ENCODE measurements at places on chromosomes 1 and 21.

GRCh38 chr1:155910621-155911121 is 478 bp downstream of the RIT1 start:
- peak; percentile 69 for DNase-seq

DNA sequence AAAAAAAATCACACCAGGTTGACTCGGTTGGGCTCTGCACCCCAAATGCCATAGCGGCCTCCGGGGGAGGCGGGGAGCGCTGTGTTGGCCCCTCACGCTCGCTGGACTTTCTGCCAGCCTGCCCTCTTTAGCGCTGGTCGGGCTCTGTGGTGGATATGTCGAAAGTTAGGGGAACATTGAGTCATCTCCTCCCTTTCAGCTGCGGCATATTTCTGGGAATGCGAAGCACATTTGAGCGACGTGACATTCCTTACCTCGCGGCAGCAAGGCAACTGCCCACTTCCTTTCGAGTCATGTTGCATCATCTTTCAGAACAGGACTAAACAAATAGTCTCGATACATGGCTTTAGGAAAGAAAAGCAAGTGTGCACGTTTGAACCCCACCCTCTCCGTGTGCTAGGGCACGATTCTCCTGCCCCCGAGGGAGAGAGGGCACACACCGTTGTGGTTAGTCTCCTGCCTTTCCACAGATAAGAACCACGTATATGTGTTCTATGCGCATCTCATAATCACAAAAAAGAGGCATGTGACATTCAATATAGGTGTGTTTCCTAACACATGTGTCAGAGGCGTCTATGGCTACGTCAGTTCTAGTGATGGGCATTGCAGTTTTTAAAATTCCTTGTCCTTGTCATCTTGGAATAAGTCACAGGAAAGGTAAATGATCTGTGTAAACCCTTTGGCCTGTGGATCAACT is 105.9 kb upstream of the SLC45A1 start:
- DNase-seq: no peak

- DNase-seq: no peak
Observed at GRCh38 chr1:244869364-244869827, 5.1 kb upstream of the HNRNPU start.

- no peak for DNase-seq
Observed at GRCh38 chr1:178664278-178664677, 60.8 kb upstream of the RALGPS2 start.

GRCh38 chr1:184176058-184176457 is 124.5 kb downstream of the TSEN15 start:
- DNase-seq: no peak

GRCh38 chr1:45454464-45454863 is 36.5 kb downstream of the TESK2 start:
- no peak for DNase-seq

- DNase-seq: no peak
Observed at GRCh38 chr1:226650236-226650841, 88.7 kb downstream of the ITPKB start.

- DNase-seq: no peak
Observed at GRCh38 chr1:230191855-230192254, 124.8 kb downstream of the GALNT2 start.

GRCh38 chr1:85579622-85580021 is 939 bp upstream of the CCN1 start:
- DNase-seq: no peak

GRCh38 chr1:207417076-207417475 is 37.1 kb upstream of the CR2 start:
- no peak for DNase-seq

DNA sequence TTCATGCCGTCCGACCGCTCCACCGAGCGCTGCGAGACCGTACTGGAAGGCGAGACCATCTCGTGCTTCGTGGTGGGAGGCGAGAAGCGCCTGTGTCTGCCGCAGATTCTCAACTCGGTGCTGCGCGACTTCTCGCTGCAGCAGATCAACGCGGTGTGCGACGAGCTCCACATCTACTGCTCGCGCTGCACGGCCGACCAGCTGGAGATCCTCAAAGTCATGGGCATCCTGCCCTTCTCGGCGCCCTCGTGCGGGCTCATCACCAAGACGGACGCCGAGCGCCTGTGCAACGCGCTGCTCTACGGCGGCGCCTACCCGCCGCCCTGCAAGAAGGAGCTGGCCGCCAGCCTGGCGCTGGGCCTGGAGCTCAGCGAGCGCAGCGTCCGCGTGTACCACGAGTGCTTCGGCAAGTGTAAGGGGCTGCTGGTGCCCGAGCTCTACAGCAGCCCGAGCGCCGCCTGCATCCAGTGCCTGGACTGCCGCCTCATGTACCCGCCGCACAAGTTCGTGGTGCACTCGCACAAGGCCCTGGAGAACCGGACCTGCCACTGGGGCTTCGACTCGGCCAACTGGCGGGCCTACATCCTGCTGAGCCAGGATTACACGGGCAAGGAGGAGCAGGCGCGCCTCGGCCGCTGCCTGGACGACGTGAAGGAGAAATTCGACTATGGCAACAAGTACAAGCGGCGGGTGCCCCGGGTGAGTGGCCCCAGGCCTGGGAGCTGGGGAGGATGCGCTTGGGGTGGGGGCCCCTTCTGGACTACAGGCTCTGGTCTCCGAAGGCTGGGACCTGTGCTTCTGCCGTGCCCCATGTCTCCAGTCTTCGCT is 1.1 kb downstream of the SKI start:
- DNase-seq: peak; percentile 87

DNA sequence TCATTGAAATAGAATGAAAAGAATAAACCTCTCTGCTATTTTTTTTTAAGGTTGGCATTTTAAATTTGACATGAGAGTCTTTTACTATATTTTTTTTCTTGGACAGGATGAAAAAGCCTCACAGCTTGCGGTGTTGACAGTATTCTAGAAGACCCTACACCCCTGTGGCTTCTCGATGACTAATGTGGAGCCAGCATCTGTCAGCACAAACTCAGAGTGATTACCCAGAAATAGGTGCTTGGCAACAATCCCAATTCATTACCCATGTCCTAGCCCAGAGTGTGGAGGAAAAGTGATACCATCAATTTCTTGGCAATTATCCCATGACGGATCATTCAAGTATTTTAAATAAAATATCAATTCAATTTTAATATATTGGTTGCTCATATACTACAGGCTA is 186.8 kb upstream of the MAP1LC3C start:
- DNase-seq: peak; percentile 80

DNA sequence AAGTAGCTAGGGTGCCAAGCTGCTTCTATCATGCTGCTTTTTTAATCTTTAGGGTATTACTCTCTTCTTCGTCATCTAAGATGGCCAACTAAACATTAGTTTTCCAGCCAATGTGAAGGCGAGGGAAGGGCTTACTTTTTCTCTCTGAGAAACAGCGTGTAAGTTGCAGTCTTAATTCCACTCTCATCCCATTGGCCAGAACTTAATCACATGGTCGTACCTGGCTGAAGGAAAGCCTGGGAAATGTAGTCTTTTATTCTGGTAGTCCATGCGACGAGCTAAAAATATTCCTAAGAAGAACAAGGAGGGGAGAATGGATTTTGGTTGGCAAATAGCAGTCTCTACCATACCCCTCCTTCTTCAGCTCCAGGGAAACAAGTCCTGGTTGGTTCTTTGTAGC is 21.5 kb downstream of the DNAJC6 start:
- no peak for DNase-seq

DNA sequence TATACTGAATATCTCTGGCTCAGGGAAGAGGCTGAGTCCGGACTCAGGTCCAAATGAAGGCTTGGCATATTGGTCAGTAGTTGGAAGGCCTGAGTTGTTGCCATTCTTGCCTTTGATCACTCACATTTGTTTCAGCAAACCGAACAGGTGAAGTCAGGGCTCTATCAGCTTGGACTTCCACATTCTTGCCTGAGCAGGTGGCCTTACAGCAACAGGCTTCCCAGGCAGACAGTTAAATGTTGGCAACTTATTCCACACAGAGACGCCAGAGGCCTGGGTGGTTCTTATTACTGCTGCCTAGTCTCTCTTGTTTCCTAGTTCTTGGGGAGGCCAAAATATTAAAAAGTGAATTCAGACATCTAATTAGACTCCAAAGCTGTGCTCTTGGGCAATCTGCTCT is 36.6 kb downstream of the XCL2 start:
- no peak for DNase-seq

- peak; percentile 66 for DNase-seq
Observed at GRCh38 chr21:45974073-45975019, 7.2 kb upstream of the COL6A1 start.

- no peak for DNase-seq
Observed at GRCh38 chr1:154104433-154105082, 50.3 kb downstream of the NUP210L start.

DNA sequence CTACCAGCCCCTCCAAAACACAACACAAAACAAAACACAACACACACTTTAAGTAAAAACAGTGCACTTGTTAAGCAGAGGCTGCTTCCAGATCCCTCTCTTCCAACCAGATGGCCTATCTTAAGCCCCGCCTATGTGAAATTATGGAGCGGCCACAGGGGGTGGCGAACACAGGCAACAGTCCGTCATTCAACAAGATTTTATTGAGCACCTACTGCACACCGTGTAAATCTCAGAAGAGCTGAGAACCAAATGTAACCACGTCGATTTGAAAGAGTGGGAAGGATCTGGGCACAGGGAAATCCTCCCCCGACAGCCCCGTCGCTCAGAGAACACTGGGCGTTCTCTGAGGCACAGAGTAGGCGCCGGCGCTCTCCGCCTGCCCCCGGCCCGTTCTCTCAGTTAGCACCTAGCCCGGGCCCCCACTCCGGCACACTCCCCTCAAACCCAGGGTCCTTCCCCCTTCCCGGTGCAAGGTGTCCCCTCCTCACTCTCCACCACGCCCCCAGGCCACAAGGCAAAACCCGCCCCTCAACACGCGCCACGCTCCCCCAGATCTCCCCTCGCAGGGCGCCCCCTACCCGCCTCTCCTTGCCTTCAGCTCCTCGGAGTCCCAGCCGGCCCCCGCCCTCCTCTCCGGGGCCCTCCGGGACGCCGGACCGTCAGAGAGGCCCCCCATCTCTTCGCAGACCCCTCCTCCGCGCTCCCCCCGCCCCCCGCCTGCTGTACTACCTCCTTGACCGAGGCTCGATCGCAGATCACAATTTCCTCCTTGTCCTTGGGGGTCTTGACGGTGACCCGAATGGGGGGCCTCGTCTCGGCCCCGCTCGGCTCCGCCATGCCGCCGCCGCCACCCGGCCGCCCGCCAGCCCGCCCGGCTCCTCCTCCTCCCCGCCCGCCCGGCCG is 483 bp downstream of the UBQLN4 start:
- peak; percentile 88 for DNase-seq

DNA sequence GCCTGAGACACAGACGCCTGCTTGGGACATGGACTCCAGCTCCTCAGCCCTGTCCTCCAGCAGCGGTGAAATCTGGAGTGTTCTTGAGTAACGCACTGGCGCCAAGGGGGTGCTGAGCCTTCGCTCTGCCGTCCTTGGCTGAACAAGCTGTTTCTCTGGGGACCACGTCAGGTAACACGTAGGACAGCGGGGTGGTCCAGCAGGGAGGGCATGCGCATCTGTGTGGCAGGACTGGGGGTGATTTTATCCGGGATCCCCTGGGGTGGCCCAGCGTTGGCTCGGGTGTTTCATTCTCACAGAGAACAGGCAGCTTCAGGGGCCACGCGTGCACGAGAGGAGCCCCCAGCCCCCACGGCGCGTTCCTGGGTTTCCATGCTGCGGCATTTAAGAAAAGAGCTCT is 61.2 kb downstream of the AGPAT3 start:
- no peak for DNase-seq

- DNase-seq: no peak
Observed at GRCh38 chr1:33231166-33231565, 25.1 kb upstream of the ZNF362 start.

DNA sequence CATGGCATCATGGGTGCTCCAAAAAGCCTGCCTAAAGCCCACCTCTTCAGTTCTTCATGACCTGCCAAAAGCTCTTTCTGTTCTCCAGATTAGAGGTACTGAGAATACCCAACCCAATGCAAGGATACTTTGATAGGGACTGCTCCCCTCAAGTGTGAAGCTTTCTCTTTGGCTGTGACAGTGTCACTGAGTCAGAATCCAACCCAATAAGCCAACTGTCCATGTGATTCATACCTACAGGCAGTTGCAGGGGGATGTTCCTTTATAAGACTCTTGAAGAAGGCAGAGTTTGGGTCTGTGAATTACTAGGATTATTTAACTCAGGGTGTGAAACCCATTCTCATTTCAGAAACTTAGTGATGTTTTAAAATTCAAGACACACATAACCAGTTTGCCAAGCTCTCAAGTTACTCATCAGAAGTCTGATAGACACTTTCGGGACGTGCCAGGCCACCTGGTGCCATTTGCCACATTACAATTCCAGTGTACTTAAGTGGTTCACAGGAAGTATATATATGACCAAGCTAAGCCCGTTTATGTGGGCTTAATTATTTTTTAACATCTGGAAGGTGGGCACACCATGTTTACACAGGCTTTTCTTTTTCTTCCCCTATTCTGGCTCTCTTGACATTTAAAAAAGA is 265.8 kb downstream of the NFIA start:
- no peak for DNase-seq

- no peak for DNase-seq
Observed at GRCh38 chr1:67830928-67831830, 2.1 kb downstream of the GNG12 start.

GRCh38 chr1:165842671-165843129 is 15.3 kb downstream of the UCK2 start:
- peak; percentile 62 for DNase-seq

- DNase-seq: no peak
Observed at GRCh38 chr1:169680377-169681019, 30.9 kb downstream of the SELL start.

DNA sequence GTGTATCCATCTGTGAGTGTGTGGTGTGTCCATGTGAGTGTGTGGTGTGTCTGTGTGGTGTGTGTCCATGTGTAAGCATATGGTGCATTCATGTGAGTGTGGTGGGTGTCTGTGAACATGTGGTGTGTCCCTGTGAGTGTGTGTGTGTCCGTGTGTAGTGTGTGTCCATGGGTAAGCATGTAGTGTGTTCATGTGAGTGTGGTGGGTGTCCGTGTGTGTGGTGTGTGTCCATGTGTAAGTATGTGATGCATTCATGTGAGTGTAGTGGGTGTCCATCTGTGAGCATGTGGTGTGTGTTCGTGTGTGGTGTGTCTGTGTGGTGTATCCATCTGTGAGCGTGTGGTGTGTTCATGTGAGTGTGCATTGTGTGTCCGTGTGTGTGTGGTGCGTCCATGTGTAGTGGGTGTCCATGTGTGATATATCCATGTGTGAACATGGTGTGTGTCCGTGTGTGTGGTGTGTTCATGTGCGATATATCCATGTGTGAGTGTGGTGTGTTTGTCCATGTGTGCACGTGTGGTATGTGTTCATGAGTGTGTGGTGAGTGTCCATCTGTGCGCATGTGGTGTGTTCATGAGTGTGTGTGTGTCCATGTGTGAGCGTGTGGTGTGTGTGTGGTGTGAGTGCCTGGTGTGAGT is 12.3 kb downstream of the SLC19A1 start:
- no peak for DNase-seq

- no peak for DNase-seq
Observed at GRCh38 chr1:203652724-203653461, 26.3 kb downstream of the ATP2B4 start.
